ENCODE measurements at places on chromosomes 16 and 17.

- H3K36me3 ChIP-seq: no peaks in the 10 kb centered on the region
- DNase-seq: no peak
- no peak overlapping the region for H3K27ac ChIP-seq
Measured at GRCh38 chr16:4837733-4838501, 9.2 kb downstream of the GLYR1 start.

DNA sequence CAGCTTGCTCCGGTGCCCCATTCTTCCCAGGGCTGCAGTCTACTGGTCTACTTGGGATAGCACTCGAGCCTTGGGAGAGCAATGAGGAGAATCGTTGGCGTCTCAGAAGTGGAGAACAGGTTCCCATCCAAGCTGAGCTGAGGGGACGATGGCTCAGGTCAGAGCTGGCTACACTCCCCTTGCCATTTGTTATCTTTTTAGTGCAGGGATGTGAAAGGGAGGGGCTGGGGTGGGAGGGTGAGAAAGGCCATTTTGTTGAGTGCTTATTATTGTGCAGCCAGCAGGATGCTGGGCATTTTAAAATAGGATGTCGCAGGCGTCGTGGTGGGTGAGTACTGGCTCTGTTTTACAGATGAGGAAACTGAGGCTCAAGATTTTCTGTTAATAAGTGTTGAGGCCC lies 410.8 kb downstream of the SNX29 start:
- H3K36me3 ChIP-seq: no peaks in the 10 kb centered on the region
- H3K27me3 ChIP-seq: no peaks in the 10 kb centered on the region

DNA sequence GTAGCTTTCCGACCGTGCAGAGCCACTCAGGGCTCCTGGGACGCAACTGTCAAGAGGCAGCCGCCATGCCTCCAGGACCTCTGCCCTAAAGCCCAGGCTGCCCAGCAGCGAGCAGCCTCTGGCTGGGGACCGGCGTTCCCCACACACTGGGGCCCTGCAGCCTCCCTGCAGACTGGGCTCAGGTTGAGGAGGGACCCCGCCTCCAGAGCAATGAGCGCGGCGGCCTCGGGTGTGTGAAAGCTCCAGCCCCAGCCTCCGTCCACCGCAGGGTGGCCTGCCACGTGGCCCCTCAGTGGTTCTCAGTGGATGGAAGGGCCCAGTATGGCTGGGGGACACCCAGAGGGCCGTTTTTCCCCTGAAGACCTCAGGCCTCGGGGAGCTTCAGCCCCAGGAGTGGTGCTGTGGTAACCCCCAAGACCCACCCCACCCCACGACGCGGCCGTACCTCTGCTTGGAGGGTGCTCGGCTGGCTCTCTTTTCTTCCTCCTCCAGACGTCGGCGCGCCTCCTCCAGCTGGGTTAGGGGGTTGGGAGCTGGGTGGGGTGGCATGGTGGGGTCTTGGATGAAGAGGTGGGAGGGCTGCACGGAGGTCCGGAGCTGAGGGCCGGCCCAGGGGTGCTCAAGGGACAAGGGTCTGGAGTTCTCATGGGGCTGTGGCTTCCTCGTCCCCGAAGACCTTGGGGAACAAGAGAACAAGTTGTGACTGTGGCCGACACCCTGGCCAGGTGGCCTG lies 10.2 kb downstream of the PDIA2 start:
- H3K36me3 ChIP-seq: no peaks in the 10 kb centered on the region
- DNase-seq: no peak
- no peak overlapping the region for H3K27ac ChIP-seq
- H3K27me3 ChIP-seq: no peaks in the 10 kb centered on the region
- no peaks in the 10 kb centered on the region for H3K4me1 ChIP-seq

DNA sequence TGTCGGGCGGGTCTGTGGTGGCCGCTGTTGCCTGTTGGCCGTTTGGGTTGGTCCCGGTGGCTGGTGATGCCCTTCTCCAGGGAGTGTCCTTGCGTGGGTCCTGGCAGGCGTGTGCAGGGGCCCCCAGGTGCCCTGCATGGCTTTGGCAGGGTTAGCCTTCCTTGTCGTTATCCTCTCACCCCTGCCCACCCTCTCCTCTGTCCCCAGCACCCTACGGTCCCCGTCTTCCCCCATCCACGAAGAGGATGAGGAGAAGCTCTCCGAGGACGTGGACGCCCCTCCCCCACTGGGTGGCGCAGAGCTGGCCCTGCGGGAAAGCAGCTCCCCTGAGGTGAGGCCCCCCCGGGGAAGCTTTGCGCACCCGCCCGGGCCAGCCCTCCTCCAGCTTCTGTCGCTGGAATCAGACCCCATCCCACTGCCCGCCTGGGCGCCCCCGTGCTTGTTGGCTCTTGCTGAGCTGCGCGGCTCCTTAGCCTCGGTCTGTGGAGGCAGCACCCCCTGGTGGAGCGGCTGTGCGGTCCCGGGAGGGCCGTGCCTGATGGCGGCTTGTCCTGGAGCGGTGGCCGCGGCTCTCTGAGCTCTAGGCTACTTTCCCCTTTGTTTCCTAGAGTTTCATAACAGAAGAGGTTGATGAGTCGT lies 10.6 kb upstream of the NUDT16L1 start:
- no peaks in the 10 kb centered on the region for H3K4me1 ChIP-seq
- H3K4me3 ChIP-seq: no peak overlapping the region
- no peaks in the 10 kb centered on the region for H3K36me3 ChIP-seq
- H3K27me3 ChIP-seq: no peaks in the 10 kb centered on the region

DNA sequence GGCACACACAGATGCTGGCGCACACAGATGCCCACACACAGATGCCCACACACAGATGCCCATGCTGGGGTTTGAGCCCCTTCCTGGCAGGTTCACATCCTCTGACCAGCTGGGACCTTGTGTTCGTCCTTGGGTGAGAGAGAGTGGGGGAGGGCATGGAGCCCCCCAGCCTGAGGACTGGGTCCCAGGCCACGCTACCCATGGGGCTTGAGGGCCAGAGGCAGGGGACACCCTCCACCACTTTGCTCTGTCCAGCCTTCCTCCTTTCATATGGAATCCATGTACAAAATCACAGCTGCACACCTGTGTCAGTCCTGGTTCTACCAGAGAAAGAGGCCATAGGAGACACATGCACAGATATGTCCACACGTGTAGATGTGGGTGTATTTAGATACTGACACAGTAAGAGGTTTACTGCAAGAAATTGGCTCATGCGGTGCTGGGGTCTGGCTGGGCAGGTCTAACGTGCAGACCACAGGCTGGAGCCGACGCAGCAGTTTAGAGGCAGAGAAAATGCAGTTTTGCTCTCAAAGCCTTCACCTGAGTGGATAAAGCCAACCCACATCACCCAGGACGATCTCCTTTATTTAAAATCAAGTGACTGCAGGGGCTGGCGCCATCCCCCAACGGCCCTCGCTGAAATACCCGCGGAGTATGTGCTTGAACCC lies 10.8 kb downstream of the SLC22A31 start:
- no peak for DNase-seq
- no peak overlapping the region for H3K4me3 ChIP-seq
- no peak overlapping the region for H3K27ac ChIP-seq
- H3K27me3 ChIP-seq: no peaks in the 10 kb centered on the region
- no peaks in the 10 kb centered on the region for H3K36me3 ChIP-seq
- no peaks in the 10 kb centered on the region for H3K4me1 ChIP-seq

GRCh38 chr17:78434455-78435329 lies 56.2 kb downstream of the PGS1 start:
- H3K36me3 ChIP-seq: no peaks in the 10 kb centered on the region
- H3K27ac ChIP-seq: no peak overlapping the region
- DNase-seq: no peak
- no peaks in the 10 kb centered on the region for H3K4me1 ChIP-seq
- H3K4me3 ChIP-seq: no peak overlapping the region
- H3K27me3 ChIP-seq: peaks cover 4% of the 10 kb centered on the region

DNA sequence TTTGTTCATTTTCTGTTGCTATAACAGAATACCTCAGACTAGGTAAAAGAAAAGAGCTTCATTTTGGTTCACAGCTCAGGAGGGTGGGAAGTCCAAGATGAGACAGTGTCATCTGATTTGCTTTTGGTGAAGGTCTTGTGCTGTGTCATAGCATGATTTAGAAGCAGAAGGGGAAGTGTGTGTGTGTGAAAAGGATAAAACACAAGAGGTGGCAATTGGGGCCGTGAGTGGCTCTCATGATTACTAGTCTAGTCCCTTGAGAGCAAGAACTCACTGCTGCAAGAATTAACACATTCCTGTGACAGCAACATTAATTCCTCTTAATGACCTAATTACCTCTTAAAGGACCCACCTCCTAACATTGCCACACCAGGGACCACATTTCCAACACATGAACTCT lies 8.3 kb downstream of the SLC35G3 start:
- H3K27ac ChIP-seq: no peak overlapping the region
- H3K36me3 ChIP-seq: no peaks in the 10 kb centered on the region
- no peak overlapping the region for H3K4me3 ChIP-seq
- no peaks in the 10 kb centered on the region for H3K27me3 ChIP-seq
- H3K4me1 ChIP-seq: no peaks in the 10 kb centered on the region

- no peak for DNase-seq
- H3K4me3 ChIP-seq: no peak overlapping the region
- H3K4me1 ChIP-seq: peaks cover 12% of the 10 kb centered on the region
- H3K36me3 ChIP-seq: no peaks in the 10 kb centered on the region
- no peak overlapping the region for H3K27ac ChIP-seq
Measured at GRCh38 chr16:30358990-30359870, 4.1 kb upstream of the CD2BP2 start.

DNA sequence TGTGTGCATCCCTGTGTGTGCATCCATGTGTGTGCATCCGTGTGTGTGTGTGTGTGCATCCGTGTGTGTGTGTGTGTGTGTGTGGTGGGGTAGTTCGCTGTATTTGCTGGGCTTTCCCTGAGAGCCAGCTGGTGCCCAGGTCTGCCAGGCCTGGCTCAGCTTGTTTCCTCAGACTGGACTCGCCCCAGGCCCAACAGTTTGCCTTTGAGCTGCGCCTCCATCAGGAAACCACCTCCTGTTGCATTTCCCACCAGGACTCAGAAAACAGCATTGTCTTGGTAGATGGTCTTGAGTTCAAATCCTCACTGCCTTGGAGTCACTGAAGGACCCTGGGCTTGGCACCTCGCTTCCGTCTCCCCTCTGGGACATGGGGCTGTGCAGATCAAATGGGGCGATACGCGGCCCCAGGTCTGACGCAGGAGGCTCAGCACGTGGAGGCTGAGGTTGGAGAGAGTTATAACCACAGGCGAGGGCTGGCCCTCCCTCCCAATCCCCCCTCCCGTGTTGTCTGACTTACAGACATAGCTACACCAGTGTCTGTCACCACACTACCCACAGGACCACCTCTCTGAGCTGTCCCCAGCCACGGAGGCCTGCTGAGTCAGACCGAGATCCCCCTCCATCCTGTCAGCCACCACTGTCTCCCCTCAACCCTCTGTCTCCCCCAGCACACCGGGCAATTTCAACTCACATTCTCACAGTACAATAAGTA lies 4.7 kb downstream of the ITGAE start:
- H3K36me3 ChIP-seq: no peaks in the 10 kb centered on the region
- H3K27me3 ChIP-seq: no peaks in the 10 kb centered on the region
- no peaks in the 10 kb centered on the region for H3K4me1 ChIP-seq
- no peak overlapping the region for H3K27ac ChIP-seq

DNA sequence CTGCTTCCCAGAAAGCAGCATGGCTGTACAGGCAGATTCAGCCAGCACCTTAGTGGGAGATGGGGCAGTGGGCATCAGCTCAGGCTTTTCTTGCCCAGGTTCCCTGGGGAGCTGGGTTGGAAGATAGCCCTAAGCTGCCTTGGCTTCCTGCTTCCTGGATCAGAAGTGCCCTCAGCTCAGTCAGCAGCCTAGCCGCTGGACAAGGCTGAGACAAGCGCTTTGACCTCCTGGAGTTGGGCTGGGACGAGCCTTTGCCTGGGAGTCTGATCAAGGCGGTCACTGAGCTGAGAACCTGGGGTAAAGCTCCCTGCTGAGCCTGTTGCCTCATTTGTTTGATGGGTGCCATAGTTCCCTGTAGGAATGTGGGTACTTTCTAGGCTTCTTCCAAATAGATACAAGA lies 190.0 kb downstream of the RAB11FIP4 start:
- no peak for DNase-seq
- peaks cover 16% of the 10 kb centered on the region for H3K4me1 ChIP-seq
- H3K36me3 ChIP-seq: no peaks in the 10 kb centered on the region
- H3K27me3 ChIP-seq: no peaks in the 10 kb centered on the region

DNA sequence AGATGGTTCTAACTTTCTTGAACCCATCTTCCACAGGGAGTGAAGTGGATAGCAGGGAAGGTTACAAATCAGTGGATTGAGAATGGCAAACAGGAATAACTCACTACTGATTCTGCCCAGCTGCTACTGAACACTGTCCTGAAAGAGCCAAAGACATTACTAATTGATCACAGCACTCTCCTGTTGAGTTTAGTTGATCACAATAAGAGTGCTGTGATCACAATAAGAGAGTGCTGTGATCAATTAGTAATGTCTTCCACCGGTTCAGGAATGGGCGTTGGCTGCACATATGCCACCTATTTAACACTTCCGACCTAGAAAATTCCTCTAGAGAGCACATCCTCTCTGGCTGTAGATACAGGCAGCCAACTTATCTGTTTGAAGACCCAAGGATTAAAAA lies 11.4 kb downstream of the CFAP97D1 start:
- H3K27me3 ChIP-seq: no peaks in the 10 kb centered on the region
- no peak for DNase-seq
- no peaks in the 10 kb centered on the region for H3K36me3 ChIP-seq
- no peaks in the 10 kb centered on the region for H3K4me1 ChIP-seq
- H3K4me3 ChIP-seq: no peak overlapping the region
- no peak overlapping the region for H3K27ac ChIP-seq

DNA sequence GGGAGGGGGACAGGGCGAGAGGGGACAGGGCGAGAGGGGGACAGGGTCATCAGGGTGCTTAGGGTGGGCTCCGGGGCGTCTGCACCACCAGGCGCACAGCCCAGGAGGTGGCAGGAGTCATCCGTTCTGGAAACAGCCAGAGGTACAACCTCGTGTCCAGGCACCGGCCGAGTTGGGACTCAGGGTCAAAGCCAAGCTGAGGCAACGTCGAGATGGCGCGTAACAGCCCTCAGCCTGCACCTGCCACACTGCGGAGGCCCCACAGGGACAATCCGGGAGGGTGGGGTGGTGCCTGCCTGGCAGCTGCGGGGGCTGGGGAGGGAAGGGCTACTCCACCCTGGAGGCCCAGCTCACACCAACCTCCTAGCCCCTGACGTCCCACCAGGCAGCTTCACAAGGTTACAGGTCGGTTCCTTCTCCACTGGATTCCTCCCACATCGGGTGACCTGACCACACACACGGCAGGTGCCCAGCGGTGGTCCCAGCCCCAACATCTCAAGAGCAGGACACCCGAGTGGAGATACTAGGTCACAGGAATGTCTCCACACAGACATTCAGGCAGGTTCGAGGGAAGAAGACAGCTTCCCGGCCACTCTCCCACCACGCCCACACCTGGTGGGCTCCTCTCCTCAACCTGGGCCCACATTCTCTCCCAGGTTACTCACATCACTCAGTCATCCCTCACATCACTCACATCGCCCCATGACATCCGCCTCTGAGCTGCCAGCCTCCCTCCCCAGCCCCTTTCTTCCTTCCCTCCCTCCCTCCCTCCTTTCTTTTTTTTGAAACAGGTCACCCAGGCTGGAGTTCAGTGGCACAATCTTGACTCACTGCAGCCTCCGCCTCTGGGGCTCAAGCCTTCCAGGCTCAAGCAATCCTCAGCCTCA lies 47.3 kb downstream of the RPH3AL start:
- H3K4me1 ChIP-seq: no peaks in the 10 kb centered on the region
- no peaks in the 10 kb centered on the region for H3K36me3 ChIP-seq
- H3K27ac ChIP-seq: no peak overlapping the region
- no peaks in the 10 kb centered on the region for H3K27me3 ChIP-seq
- DNase-seq: no peak
- no peak overlapping the region for H3K4me3 ChIP-seq

GRCh38 chr17:15238057-15238456 lies 27.1 kb downstream of the PMP22 start:
- no peak for DNase-seq
- H3K36me3 ChIP-seq: no peaks in the 10 kb centered on the region
- no peaks in the 10 kb centered on the region for H3K4me1 ChIP-seq
- no peak overlapping the region for H3K4me3 ChIP-seq
- no peaks in the 10 kb centered on the region for H3K27me3 ChIP-seq
